ENCODE measurements at places on chromosomes 6 and 20.

- peak; percentile 36 for DNase-seq
Observed at GRCh38 chr20:24991897-24992486, 559 bp downstream of the APMAP start.

DNA sequence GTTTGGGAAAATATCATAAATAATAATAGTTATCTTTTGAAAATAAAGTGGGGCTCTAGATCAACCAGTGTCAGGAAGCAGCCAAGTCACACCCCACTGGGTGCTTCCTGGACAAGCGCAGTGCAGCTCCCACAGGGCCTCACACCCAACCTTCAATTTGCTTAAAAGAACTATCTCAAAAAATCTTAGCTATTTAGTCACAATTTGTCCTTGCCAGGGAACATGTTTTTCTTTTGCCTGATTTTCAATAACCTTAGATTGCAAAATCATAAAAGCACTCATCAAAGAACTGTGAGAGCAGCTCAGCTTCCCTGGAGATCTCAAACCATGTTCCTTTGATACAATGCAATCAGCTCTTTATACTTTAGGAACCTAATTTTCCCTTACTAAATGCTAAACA, 1.6 kb upstream of the NCOA7 start:
- peak; percentile 19 for DNase-seq

DNA sequence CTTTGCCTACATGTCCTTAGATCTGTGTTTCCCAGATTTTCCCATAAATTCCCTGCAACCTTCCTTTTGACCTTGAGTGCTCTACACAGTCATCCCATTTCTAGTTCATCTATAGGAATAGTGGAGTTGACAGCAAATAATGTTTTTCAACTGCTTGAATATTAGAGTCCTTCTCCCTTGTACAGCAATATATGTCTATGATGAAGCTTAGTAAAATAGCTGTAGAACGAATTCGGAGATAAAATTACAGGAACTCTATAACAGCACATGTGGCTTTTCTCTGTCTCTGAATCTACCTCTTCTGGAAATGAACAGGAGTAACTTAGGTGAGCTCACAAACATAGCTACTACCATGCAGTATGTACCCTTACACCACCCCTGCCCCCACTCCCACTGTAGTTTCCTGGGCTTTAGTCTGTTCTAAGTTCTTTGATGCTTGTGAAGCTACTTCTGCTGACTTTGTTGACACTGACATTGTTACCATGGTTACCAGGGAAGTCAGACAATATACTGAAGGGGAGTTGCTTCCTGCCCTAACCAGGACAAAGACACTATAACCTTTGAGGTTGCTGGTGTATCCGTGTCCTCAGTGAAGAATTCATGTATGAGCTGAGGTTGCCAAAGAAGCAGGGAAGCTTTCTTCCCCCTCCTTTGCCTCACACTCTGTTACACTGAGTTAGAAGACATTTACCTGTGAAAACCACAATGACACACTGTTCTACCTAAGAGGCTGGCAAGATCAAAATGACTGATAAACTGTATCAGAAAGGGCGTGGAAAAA, 35.8 kb upstream of the SHLD1 start:
- DNase-seq: peak; percentile 61

DNA sequence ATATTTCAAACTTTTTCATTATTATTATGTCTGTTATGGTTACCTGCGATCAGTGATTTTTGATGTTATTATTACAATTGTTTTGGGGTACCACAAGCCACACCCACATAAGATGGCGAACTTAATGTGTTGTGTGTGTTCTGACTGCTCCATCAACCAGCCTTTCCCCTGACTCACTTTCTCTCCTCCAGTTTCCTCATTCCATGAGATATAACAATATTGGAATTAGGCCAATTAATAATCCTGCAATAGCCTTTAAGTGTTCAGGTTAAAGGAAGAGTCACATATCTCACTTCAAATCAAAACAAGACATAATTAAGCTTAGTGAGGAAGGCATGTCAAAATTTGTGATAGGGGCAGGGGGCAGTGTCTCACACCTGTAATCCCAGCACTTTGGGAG, 16.3 kb upstream of the POPDC3 start:
- no peak for DNase-seq

DNA sequence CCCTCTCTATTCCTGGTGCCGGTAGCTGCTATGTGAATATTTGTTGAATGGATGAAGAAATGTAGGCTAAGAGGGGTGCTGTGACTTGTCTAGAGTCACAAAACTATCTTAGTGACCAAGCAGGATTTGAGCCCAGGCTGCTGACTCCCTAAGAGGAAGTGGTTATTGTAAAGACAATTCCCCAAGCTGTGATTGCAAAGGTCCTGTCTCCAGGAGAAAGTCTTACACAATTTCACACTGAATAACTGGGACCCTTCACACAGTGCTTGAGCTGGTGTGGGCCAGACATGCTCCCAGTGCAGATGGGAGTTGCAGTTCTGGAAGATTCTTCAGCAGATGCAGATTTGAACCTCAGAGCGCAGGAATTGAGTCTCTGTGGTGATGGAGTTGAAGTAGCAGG, 38.1 kb downstream of the IYD start:
- DNase-seq: peak; percentile 12
